Endothelial cell (in vitro differentiated cells): ENCODE measurements at places on chromosomes 7 and 10.

DNA sequence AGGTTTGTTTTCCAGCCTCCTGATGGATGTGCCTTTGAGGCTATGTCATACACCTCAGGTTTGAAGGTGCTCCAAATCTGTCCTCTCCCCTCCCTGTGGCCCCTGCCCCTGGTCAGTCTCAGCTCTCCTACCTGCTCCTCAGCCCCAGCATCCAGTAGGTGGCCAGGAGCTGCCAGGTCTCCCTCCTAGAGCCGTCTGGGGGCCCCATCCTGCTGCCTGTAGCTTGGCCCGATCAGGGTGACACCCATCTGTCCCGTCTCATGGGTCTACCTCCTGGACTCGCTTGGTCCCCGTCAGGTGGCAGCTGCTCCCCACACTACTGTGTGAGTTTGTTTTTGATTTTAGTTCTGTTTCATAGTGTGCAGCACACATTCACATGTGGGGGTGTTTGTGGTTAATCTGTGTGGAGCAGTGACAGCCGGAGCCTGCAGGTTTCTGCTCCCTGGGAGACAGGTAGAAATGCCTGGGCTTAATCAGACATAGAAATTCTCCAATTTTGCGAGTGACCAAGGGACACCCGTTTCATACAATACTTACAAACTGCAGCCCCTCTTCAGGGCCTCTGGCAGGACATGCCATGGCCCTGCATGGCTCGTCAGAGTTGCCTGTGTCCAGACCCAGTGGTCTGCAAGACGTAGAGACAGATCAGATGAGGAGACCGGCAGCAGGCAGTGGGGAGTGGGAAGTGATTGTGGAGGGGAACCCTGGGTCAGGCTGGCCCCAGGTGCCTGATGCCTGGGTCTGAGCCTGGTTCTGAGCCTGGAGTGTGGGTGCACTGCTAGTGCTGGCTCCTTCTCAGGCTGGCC, 17.1 kb downstream of the ADCY1 start:
- peaks cover 5% of the 10 kb centered on the region for H3K27me3 ChIP-seq
- no peak overlapping the region for H3K27ac ChIP-seq
- peaks cover 57% of the 10 kb centered on the region for H3K4me1 ChIP-seq
- DNase-seq = no peak

DNA sequence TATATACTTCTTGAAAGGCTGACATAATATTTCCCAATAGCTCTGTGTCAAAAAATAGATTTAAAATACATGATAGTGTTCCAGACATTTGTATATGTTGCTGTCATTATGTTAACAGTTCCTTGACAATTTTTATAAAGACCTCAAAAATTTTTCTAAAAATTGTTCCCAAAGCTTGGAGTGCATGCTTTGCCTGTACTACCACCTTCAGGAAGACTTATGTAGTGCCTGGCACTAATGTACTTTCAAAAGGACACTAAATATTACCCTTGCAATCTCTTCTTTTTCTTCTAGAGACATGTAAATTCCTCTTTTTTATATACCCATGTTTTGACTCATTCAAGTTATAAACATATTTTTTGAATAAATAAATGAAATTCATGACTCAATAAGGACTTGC, 48.0 kb upstream of the SP8 start:
- no peak for DNase-seq
- peaks cover 4% of the 10 kb centered on the region for H3K27me3 ChIP-seq
- no peaks in the 10 kb centered on the region for H3K36me3 ChIP-seq

DNA sequence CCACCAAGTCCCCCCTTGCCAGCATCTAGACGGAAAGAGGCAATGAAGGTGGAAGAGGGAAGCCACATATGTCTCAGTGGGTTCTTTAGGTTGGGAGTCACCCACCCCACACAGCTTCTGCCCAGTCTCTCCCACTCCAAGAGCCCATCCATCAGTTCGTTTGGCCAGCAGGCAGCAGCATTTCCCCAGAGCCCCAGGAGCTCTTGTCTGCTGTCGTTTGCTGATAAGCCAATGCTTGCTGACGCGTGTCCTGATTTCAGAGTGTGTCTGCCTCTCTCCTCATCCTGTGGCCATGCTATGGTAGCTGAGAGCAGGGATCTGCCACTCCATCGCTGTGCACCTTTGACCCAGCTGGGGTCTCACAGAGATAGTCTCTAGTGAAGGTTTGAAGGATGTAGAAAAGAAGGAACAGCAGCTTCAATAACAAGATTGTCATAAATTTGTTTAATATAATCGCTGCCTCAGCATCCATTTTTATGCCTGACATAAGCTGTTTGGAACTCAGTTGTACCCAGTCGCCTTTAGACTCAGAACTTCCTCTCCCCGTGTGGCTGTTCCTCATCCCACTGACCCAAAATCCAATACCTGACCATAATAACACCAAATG, 39.4 kb upstream of the GDF10 start:
- peaks cover 2% of the 10 kb centered on the region for H3K4me1 ChIP-seq
- peaks cover 4% of the 10 kb centered on the region for H3K27me3 ChIP-seq
- H3K4me3 ChIP-seq = no peak overlapping the region
- H3K36me3 ChIP-seq = no peaks in the 10 kb centered on the region

DNA sequence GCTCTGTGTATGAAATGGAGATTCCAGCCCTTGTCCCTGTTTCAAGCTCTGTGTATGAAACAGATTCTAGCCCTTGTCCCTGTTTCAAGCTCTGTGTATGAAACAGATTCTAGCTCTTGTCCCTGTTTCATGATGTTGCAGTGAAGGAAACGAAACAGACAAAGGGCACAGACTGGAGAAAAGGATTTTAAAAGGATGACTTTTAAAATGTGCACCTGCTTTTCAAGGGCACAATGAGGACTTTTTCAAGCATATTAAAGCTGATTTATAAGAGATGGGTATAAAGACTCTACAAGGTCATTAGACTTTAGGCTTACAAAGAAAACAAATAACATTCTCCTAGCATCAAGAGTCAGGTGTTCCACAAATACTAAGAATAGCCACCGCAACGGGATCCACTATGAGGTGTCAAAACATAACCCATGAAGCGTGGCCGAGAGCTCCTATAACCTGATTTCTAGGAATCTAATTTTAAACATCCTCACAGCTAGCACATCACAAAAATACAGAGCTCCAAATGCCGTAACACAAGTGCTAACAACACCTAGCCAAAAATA, 29.0 kb downstream of the DIP2C start:
- H3K27ac ChIP-seq = no peak overlapping the region
- peaks cover 2% of the 10 kb centered on the region for H3K27me3 ChIP-seq
- peaks cover 12% of the 10 kb centered on the region for H3K4me1 ChIP-seq
- H3K36me3 ChIP-seq = peaks cover 6% of the 10 kb centered on the region
- H3K4me3 ChIP-seq = no peak overlapping the region
- DNase-seq = no peak

DNA sequence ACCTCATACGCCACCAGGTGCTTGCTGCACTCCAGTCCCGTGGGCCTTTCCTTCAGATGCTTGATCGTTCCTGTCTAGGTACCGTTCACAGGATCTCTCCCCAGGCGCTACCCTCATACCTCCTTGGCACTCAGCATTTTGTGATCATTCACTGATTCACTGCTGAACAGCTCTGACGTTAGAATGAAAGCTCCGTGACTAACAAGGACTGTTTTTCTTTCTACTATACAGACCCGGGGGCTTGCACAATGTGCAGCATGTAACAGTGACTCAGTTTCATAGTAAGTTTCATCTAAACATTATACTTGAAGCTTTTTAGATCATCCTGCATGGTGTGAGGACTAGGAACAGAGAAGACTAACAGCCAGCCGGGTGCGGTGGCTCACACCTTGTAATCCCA, 20.6 kb downstream of the KIN start:
- no peak overlapping the region for H3K4me3 ChIP-seq
- no peak for DNase-seq
- H3K27me3 ChIP-seq = no peaks in the 10 kb centered on the region
- no peak overlapping the region for H3K27ac ChIP-seq
- H3K4me1 ChIP-seq = no peaks in the 10 kb centered on the region
- peaks cover 13% of the 10 kb centered on the region for H3K36me3 ChIP-seq

GRCh38 chr7:120838281-120838682, 19.7 kb downstream of the TSPAN12 start:
- H3K36me3 ChIP-seq = peaks cover 11% of the 10 kb centered on the region
- H3K4me3 ChIP-seq = no peak overlapping the region
- H3K27ac ChIP-seq = peak overlapping the region; percentile 87
- peaks cover 17% of the 10 kb centered on the region for H3K4me1 ChIP-seq
- no peak for DNase-seq

GRCh38 chr10:95308389-95309302, 17.8 kb upstream of the PDLIM1 start:
- peaks cover 14% of the 10 kb centered on the region for H3K36me3 ChIP-seq
- peaks cover 3% of the 10 kb centered on the region for H3K27me3 ChIP-seq
- H3K4me1 ChIP-seq = peaks cover 39% of the 10 kb centered on the region
- H3K4me3 ChIP-seq = no peak overlapping the region
- no peak for DNase-seq
